ENCODE measurements at places on chromosomes 4 and X.

DNA sequence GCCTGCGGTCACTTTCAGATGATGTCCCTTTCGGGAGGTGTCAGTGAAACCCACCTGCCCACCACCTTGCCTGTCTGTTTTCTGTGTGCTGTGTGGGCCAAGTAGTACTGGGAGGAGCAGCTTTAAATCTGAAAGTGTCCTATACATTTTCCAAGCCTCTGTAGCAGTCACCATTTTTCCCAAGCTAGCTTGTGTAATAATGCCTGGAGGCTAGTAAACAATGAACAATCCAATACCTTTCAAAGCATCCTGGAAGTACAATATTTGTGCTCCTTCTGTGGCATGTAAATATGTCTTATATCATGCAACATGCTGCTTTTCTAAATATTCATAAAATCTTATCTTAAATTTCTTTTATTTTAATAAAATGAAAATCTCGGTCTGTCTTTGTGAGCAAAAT lies 111.6 kb upstream of the C1GALT1C1 start:
- DNase-seq = no peak

- DNase-seq = no peak
Observed at GRCh38 chr4:108247387-108248049, 78.8 kb upstream of the LEF1 start.

- no peak for DNase-seq
Observed at GRCh38 chrX:5733501-5733900, 495.2 kb downstream of the NLGN4X start.

DNA sequence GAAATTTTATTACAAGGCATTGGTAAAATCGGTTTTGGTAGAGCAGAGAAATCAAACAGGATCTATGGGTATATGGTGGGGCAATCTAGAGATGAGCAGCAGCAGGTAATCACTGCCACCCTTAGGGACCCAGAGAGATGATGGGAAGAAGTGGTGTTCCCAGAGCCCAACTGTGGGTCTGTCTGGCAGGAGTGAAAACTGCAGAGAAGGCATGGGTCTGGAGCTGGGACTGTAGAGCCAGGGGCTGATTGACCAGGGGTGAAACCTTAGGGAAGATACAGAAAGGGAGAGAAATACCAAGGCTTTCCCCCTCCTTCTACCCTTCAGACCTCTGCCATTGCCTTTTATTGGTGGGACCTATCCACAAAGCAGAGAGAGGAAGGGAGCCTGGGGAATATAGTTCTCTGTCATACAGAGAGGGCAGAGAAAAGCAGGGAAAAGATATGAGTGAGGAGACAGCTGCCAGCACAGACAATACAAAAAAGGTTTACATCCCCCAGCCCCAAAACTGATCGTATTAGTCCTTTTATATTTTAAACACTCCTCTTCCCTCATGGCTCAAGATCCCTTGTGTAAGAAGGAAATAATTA lies 28.7 kb downstream of the PDLIM5 start:
- DNase-seq = no peak

GRCh38 chr4:155787113-155787710 lies 28.4 kb downstream of the GUCY1B1 start:
- peak; percentile 44 for DNase-seq

DNA sequence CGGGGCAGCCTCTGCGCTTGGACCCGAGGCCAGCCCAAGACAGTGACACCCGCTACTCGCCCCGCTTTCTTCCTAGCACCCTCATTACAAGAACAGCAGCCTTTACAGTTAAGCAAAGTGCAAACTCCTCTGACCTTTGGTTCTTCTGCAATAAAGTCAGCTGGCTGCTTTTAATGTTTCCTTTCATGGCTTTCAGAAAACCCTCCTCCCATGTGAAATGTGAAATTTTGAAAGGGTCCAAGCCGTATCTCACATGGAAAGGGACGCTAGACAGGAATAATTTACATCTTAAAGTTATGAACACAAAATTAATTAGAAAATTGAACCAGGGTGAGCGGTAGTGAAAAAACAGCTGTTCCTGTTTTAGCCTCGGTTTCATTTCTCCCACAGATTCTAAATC lies 520.1 kb upstream of the FRG1 start:
- no peak for DNase-seq

DNA sequence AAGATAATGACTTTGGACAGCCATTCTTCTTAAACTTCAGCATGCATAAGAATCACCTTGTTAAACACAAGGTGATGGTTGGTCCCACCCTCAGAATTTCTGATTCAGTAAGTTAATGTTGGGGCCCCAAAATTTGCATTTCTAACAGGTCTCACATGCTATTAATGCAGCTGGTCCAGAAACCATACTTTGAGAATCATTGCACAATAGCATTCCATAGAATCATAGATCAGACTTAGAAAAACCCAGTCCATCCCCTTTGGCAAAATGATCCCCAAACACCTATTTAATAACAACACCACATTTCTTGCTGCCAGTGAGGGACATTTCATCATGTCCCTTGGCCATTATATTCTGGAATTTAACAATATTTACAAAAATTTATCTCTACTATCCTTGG lies 6.2 kb upstream of the MGAT4D start:
- no peak for DNase-seq

- DNase-seq = peak; percentile 7
Observed at GRCh38 chrX:132532913-132533312, 44.1 kb upstream of the MBNL3 start.

DNA sequence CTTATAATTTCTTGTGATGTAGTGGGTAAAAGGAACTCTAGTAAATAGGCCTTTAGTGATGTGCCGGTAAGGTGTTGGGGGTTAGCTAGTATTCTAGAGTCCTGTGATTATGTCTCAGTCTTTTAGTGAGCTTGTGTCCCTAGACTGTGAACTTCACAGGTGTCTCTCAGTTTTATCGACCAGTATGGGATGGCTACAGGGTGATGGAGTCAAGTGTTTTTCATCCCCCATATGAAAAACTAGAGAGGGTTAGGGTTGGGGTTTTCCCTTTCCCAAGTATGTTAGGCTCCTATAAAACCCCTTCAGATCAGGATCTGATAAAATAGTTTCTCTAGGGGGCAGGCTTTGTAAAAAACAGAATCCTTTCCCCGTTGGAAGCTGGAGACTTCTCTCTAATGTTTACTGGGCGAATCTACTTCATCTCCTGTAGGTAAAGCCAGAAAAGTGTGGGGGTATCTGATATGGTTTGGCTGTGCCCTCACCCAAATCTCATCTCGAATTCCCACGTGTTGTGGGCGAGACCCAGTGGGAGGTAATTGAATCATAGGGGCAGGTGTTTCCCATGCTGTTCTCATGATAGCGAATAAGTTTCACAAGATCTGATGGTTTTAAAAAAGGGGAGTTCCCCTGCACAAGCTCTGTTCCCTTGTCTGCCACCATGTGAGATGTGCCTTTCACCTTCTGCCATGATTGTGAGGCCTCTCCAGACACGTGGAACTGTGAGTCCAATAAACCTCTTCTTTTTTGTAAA lies 120.8 kb downstream of the DTHD1 start:
- no peak for DNase-seq

DNA sequence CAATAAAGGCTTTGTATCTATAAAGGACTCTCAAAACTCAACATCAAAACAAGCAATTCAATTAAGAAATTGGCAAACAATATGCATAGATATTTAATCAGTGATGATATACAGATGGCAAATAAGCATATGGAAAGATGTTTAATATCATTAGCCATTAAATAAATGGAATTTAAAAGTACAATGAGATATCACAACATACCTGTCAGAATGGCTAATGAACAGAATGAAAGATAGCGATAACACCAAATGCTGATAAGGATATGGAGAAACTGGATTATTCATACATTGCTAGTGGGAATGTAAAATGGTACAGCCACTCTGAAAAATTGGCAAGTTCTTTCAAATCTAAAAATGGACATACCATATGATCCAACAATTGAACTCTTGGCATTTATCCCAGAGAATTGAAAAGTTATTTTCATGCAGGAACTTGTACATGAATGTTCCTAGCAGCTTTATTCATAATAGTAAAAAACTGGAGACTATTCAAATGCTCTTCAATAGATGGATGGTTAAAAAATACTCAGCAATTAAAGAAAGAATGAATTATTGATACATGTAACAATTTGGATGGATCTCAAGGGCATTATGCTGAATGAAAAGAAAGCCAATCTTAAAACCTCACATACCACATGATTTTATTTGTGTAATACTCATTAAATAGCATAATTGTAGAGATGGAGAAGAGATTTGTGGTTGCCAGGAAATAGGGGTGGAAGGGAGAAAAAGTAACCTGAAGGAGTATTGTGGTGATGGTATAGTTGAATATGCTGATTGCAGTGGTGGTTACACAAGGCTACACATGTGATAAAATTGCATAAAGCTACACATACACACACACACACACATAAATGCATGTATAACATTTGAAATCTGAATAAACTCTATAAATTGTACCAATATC lies 45.9 kb upstream of the ALG13 start:
- DNase-seq = no peak

- DNase-seq = no peak
Observed at GRCh38 chr4:123838474-123838873, 441.9 kb downstream of the SPRY1 start.

DNA sequence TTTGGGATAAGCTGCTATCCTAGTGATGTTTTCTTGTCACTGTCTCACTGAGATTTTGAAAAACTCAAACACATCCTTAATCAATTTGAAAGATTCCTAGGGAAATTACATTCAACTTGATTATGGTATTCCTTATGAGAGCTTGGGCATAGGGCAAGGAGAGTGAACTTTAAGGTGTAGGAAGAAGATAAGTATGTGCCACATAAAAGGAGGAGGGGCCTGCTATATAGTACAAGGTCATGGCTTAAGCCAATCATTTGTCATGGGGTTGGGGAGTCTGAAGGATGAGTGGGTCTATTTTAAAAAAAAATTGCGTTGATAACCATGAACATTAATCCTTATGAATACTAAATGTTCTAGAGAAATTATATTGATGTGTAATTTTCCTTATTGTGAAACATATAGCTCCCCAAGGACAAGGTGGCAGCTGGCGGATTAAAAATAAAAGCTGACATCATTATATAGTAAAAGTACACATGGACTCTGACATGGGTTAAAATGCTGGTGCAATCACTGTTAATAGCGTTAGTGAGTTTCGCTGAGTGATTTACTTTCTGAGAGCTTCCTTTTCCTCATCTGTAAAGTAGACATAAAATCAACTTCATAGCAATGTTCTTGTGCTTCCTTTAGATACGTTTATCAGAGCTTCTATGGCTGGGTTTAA lies 17.4 kb downstream of the GALNT7 start:
- DNase-seq = no peak

DNA sequence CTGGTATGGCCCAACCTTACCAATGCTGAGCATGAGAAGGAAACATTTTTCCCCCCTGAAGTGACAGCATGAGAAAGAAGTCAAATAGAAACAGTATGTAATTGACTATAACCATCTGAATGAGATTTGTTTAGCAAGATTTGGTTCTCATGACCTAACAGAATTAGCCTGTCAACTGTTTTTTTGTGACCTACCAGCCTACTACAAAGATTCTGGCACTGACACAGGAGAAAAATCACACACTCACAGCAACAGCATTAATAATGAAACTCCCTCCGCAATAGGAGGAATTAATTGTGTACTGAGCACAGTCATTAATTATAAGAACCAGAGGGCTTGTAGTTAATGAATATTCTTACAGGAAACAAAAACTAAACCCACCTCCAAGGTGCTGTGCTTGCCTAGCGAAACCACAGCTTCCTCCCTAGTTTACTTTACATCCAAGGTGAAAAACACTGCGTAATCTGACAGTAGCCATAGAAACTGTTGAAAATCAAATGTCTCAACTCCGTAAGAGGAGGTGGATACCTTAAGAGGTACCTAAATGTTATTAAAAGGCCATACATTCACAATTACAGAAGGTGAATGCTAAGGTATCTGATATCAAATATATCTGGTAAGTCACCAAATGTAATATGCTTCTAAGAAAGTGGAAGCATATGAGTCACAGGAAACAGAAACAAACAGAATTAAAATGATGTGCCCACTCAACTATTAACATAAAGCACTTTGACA lies 34.9 kb downstream of the MMRN1 start:
- DNase-seq = peak; percentile 0

DNA sequence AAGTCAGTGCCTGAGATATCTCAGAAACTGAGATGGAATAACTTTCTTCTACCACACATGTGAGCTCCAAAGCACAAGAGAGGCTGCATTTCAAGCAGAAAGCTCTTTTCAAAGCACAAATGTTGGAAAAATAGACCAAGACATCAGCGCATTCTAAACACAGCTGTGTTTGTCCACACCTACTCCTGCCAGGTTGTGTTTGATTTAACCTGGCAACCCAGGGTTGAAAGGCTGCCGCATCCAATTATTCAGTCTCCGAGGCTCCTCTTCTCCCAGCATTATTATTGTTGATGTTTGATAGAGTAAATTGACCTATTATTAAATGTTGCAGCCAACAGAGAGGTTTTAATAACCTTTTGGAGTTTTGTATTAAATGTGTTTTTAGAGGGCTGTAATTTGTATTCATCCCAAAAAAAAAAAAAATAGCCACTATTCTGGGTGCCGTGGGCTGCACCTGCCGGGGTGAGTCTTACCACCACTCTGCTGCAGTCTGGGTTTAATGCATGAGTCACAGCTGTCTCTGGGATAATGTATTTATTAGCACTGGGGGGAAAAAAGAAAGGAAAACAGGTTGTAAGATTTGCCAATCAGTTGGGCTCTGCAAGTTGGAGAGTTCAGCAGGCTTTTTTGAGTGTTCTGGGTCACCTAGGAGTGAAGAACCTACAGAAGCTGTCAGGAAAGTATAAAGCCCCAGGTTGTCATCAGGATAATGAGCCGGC lies 105.2 kb upstream of the NOCT start:
- DNase-seq = no peak

GRCh38 chrX:3371163-3371562 lies 24.7 kb upstream of the MXRA5 start:
- DNase-seq = no peak

- no peak for DNase-seq
Observed at GRCh38 chr4:87108142-87108546, 112.3 kb downstream of the KLHL8 start.

GRCh38 chrX:149572743-149573142 lies 14.5 kb downstream of the MAGEA9B start:
- no peak for DNase-seq

DNA sequence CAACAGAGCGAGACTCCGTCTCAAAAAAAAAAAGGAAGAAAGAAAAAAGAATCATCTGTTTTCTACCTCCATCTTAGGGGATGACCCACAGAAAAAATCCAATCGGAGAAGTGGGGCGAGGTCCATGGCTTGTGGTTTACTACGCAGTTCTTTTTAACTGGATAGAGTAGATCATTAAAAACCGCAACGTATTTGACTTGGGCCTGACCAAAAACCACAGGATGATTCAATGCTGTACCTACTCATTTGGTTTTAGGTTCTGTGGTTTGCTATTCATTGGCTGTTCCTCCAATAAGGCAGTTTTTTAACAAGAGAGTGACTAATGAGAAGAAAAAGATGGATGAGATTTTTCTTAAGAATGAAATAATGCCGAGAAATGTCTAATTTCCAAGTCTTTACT lies 83.7 kb downstream of the FREM3 start:
- no peak for DNase-seq

GRCh38 chr4:155930330-155930729 lies 23.3 kb downstream of the CTSO start:
- no peak for DNase-seq

GRCh38 chr4:183455431-183456195 lies 11.2 kb downstream of the CDKN2AIP start:
- DNase-seq = no peak

- no peak for DNase-seq
Observed at GRCh38 chr4:98932539-98932938, 3.6 kb upstream of the EIF4E start.

- no peak for DNase-seq
Observed at GRCh38 chrX:46737462-46737861, 21.5 kb downstream of the SLC9A7 start.
